ENCODE measurements at places on chromosomes 12 and 14.
A peak's percentile ranks its signal among the peaks of the same experiment; 100 is the strongest.

- peak; percentile 66 for DNase-seq
Observed at GRCh38 chr12:51980051-51980808, 26.5 kb upstream of the TAMALIN start.

DNA sequence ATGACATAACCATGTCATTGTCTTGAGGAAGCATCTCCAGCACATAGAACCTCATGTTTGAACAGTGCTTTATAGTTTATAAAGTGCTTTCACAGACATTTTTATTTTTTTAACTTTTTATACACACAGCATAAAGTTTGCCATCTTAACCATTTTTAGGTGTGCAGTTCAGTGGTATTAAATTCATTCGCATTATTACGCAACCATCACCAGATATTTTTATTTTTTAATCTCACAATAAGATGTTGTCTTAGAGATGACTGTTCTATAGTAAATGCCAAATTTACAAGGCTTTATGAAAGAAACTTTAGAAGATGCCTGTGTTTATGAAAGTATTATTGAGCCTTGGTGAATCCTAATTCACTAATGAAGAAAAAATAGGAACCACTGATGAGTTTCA, 19.9 kb downstream of the CYP46A1 start:
- no peak for DNase-seq

DNA sequence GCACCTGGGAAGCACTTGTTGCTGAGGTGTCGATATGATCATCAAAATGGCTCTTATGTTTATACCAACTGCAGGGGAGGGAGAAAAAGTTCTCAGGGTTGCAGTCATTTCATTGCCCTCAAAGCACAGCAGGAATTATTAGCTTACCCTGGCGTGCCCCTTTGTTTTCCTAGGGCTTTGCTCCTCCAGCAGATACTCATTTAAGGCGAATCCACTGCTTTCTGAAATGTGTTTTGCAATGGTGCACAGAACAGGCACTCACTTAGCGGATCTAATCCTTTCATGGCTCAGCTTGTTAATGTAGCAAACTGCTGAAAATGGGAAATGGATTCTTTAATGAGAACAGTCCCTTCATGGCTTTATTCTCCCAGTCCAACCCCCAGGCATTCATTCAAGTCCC, 76.7 kb downstream of the NKX2-1 start:
- DNase-seq, result no peak

- no peak for DNase-seq
Observed at GRCh38 chr14:69005432-69006148, 26.5 kb upstream of the ACTN1 start.

GRCh38 chr12:54364413-54364812, at the start of gene GPR84:
TSS of gene GPR84 (minus strand) at chr12:54364486. CDS start at chr12:54363851, 635 bp downstream.
- no peak for DNase-seq

- peak; percentile 56 for DNase-seq
Observed at GRCh38 chr12:14113031-14113430, 131.6 kb upstream of the GRIN2B start.

- DNase-seq, result peak; percentile 32
Observed at GRCh38 chr14:89493877-89494634, 77.0 kb upstream of the FOXN3 start.

DNA sequence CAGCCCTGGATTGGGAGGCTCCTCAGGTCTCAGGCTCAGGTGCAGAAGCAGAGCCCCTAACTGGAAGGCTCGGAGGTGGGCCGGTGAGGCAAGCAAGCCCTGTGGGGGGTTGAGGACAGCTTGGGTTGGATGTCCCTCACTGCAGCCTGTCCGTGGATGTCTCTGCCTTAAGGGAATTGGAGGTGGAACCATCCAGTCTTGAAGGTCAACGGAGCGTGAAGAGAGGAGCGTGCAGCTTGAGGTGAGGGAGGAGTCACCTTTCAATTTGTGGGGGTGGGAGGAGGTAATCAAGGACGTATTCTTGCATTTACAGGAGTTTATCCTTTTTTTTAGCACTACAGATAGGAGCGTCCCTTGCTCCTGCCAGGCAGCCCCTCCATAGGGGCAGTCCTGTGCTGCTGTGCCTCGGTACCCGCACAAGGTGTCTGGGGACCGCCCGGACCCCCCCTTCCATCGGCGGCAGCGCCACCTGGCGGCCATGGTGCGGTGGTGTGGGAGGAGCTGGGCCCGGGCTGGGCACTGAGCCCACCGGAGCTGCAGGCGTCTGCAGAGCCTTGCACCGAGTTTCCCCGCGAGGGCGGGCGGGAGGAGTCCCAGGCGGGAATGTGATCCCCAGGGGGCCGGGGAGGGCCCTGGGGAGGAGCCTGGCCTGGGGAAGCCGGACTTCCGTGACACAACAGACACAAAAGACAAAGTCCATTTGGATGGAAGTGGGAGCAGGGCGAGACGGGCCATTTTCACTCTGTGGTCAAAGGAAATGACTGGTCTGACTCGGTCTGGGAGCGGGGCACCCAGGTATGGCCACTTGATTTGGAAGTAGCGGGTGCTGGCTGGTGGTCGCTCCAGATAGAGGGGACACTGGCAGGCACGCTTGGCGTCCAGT, 864 bp downstream of the DNAJC22 start:
- DNase-seq, result peak; percentile 91

DNA sequence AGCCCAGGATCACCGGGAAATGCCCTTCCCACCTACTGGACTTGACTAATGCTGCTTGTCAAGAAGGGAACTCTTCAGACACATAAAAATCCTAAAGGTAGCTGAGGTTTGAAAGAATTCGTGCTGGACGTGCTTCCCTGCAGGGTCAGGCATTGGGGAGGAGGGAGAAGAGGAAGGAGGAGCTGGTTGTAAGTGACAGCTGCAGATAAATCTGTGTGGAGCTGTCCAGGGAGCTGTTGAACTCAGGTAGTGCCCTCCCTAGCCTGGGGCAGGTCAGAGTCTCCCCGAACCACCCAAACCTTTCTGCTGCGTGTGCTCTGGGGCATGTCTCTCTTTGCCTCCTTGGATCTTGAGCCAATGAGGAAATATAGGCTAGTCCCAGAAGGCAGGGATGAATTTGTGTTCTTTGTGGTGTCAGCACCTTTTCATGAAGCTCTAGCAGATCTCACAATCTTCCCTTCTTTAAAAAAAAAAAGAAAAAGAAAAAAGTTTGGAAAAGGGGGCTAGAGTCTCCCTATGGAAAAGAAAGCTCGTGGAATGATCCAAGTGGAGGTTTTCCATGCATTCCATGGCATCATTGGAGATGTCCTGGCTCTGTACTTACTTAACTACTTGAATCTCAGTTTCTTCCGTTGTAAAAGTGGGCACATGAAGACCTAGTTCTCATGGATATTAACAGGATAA, 23.6 kb upstream of the FOS start:
- DNase-seq, result no peak

- DNase-seq, result no peak
Observed at GRCh38 chr12:72274931-72275330, 2.8 kb downstream of the TRHDE start.

DNA sequence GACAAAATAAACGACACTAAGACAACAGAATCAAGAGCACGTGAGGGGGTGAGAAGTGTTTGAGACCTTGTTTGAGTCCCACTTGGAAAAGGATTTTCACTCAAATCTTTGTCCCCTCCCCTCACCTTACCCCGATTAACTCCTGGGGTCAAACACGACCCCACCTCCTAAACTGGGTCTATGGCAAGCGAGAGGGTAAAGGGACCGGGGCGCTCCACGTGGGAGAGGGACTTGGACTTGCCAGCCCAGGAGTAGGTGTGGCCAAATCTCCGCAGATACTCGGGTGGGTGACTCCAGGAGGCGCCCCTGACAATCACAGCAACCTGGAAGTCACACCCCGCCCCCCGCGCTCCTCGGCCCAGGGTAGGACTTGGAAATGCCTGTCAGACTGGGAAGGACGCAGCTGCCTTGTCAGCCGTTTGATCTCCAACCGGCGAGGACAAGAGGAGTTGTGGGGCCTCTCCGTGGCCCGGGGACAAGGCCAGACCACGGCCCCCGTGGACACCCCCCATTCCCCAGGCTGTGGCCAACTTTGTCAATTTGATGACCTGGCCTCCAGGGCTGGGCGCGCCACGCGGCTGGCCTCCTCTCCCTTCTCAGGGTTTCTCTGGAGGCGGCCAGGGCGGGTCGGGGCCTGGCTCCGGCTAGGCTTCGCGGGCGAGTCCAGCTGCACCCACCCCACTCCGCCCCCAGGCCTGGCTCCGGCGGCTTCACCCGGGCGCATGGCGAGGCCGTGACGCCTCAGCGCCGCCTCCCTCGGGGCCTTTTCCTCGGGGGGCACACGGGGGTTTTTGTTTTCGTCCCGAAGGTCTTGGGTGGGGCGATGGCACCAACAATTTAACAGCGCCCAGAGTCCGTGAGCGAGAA, 1.1 kb upstream of the BCL11B start:
- no peak for DNase-seq

- no peak for DNase-seq
Observed at GRCh38 chr14:59772233-59772632, 98.3 kb downstream of the RTN1 start.

- no peak for DNase-seq
Observed at GRCh38 chr12:14665354-14666348, 30.7 kb downstream of the GUCY2C start.

DNA sequence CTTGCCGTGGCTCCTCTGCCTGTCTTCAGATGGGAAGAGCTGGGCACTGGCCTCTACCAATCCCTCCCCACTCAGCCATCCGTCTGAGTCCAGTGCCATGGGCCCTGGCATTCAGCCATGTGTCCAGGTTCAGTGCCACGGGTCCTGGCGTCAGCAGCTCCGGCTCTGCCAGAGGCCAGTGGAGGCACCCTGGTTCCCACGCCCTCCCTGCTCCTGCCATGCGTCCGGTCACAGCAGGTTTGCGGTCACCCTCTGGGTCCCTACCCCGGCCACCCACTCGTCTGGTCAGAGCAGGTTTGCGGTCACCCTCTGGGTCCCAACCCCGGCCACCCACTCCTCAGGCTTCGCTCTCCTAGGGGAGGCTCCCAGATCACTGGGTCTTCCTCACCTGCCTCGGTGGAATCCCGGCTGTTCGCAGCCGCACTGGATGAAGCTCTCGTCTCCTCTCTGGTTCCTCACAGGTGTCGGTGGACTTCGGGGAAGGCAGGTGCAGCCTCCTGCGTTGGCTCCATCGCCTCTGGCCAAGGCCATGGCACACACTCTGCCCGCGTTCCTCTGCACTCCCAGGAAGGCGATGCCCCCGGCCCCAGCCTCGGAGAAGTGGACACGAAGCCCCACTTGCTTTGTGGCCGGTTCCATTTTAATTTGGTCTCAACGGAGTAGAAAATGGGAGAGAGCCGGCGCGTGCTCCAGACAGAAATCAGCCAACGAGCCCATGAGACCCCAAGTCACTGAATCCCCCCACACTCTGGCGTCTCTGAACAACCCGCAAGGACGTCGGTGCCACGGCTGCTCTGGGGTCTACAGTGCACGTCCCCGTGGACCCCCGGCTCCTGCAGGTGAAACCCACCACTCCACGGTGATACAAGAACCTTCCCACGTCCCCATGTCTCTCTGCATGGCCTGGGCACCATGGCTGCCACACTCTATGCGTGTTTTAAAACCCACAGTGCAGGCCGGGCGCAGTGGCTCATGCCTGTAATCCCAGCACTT, 47.8 kb upstream of the FBRSL1 start:
- DNase-seq, result no peak
